ENCODE measurements at places on chromosomes 11 and 22.

DNA sequence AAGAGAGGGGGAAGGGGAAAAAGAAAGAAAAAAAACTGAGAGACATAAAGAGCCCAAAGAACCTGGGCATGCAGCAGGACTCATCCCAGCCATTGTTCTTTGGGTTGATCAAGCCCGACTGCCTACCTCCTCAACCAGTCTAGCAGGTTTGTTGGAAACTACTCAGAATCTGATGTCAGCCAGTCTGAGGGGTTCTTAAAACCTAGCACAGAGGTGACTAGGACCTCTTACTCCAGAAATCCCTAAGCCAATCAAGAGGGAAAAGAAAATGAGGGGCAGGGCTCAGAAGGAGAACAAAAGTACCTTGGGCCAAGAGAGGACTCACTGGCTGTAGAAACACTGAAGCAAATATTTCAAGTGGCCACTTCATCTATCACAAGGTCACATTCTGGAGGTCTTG, 228.0 kb downstream of the AASDHPPT start:
- no peak for DNase-seq

GRCh38 chr11:73974604-73975478, 7.8 kb downstream of the UCP2 start:
- DNase-seq, result peak; percentile 23

GRCh38 chr11:100735949-100736675, 49.0 kb downstream of the ARHGAP42 start:
- DNase-seq, result no peak

DNA sequence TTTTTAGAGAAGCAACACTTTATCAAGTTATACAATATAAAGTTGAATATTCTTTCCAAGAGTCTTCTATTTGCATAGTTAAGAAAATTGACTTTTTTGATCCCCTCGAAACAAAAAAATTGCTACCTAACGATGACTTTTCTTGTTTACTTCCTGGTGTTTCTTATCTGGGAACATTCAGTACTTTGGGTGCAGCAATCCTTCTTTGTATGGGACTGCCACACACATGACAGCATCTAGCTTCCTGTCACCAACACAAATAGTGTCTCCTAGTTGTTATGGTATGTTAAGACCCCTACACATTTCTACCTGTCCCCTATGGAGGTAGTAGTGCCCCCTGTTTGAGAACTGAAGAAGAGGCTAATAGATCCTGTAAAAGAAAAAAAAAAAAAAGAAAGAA, 841.7 kb upstream of the FAT3 start:
- DNase-seq, result no peak

DNA sequence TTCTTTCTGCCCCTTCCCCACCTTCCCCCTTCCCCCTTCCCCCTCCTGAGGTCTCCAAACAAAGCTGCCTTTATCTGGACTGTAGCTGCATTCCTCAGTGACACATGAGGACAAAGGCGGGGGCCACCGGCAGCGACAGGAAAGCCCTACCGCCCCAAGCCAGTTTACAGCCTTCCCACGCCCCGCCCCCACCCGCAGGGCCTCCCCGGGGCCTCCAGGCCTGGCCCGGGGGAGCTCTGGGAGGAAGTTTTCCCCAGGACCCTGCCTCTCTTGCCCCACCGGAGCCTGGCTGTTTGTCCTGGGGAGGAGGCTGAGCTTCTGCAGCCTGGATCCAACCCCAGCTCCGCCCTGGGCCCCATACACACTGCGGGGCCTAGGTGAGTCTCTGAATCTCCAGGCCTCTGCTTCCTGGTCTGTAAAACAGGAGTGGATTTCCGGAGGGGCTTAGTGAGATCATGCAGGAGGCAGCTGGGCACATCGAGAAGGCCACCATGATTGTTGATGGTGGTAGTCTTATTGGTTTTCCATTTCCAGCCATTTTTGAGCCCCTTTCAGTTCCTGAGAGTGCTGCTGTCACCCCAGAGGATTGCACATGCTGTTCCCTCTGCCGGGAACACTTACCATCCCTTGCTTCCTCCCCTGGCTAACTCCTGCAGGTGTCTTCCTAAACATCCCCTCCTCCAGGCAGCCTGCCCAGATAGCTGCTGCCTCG, 130.7 kb downstream of the MN1 start:
- no peak for DNase-seq

DNA sequence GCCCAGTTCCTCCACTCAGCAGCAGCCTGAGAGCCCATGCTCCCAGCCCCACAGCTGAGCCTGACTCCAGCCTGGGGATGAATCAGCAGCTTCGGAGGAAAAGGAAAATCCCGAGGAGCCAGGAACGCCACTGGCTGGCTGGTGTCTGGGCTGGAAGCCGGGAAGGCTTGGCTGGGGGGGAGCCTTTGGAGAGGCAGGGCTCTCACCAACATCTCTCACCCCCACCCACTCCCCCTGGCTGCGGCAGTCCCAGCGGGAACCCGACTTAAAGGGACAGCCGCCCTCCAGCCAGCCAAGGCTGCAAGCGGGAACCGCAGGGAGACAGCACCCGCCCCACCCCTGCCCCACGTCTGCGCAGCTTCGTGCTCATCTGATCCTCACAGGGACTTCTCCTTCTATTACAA, 28.4 kb downstream of the KIAA0930 start:
- DNase-seq, result no peak

DNA sequence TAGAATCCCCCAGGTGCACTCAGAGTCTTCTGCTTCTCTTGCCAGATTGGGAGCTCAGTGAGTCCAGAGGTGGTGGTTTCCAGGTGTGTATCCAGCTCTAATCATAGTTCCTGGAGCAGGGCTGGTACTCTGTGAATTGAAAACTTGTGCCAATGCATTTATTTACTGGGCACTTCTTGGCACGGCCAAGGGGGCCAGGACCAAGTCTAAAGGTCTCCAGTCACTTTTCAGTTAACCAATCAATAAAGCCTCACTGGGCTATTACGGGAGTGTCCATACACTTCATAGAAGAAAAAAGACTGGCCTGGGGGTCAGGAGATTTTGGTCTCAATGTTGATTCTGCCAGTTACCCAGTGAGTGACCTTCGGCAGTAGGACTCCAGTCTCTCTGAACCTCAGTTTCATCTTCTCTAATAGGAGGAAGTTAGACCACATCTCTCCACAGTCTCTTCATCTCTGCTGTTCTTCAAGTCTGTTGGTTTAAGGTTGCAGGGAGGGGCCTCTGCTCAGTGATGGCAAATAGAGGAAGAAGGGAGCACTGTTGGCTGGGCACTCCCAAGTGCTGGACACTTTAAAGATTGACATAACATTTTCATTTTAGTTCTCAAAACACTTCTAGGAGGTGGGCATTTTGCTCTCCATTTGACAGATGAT, 188.5 kb upstream of the E2F8 start:
- no peak for DNase-seq

- DNase-seq, result no peak
These were observed 22.8 kb downstream of the SERPIND1 start for GRCh38 chr22:20796731-20797130.

- peak; percentile 30 for DNase-seq
These were observed 782 bp downstream of the TMEM109 start for GRCh38 chr11:60914633-60915247.

GRCh38 chr11:73189723-73190556, 28.1 kb upstream of the P2RY2 start:
- DNase-seq, result no peak

- no peak for DNase-seq
These were observed 52.2 kb upstream of the CARS1 start for GRCh38 chr11:3109434-3109833.

- DNase-seq, result no peak
These were observed 5.0 kb downstream of the PHLDB1 start for GRCh38 chr11:118612378-118612777.

GRCh38 chr22:44385781-44386180, 73.0 kb upstream of the SHISAL1 start:
- DNase-seq, result no peak

GRCh38 chr22:38291201-38291777, 18.5 kb upstream of the TMEM184B start:
- DNase-seq, result no peak

DNA sequence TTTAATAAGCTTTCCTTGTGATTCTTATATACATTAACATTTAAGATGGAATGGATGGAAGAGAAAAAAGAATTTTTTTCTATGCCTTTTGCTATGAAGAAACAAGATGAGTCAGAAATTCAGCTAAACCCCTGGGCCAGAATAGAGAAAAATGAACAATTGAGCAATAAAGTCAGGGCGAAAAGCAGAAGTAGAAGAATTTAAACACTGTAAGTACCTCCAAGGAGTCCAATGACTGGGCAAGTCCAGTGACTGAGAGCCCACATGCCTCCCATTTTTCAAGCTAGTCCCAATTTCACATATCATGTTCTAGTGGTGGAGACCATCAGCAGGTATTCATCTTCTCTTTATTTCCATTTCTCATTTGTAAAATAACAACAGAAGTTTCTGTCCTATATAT, 18.6 kb upstream of the APLP2 start:
- no peak for DNase-seq

DNA sequence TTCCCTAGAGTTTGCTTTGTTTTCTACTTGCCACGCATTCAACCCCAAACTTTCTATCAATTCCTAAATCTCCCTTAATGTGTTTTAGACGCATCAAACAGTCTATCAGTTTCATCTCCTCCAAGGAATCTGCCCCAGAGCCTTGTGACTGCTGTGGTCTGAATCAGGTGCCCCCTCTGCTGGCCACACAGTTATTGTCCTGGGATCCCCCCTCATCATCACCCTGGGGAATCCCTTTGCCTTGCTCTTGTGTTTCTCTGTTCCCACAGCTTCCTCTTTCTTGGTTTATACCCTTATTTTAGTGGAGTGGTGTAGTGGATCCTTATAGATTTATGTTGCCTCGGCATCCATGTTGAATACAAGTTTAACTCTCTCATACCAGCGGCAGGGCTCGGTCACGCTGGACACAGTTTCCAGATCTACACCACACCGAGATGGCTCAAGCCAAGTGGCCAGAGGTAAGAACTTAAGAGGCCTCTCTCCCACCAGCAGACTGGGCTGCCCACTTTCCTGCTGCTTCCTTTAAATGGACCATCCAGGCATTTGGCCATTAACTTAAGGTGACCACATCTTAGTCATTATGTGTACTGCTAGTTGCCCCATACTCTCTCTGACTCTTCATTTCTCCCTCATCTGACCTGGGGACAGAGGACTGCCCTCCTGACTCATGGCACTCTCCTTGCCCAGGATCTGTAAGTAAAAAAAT, 8.2 kb downstream of the UPB1 start:
- peak; percentile 71 for DNase-seq

GRCh38 chr11:69101115-69101791, 52.5 kb downstream of the TPCN2 start:
- DNase-seq, result peak; percentile 78

- peak; percentile 64 for DNase-seq
These were observed 101.0 kb downstream of the GGTLC2 start for GRCh38 chr22:22745225-22746060.

- no peak for DNase-seq
These were observed 60.9 kb downstream of the SMIM38 start for GRCh38 chr11:69216647-69217051.

GRCh38 chr11:46064221-46064620, 57.0 kb downstream of the PHF21A start:
- no peak for DNase-seq

- DNase-seq, result no peak
These were observed 27.3 kb downstream of the MAFF start for GRCh38 chr22:38228873-38229740.

DNA sequence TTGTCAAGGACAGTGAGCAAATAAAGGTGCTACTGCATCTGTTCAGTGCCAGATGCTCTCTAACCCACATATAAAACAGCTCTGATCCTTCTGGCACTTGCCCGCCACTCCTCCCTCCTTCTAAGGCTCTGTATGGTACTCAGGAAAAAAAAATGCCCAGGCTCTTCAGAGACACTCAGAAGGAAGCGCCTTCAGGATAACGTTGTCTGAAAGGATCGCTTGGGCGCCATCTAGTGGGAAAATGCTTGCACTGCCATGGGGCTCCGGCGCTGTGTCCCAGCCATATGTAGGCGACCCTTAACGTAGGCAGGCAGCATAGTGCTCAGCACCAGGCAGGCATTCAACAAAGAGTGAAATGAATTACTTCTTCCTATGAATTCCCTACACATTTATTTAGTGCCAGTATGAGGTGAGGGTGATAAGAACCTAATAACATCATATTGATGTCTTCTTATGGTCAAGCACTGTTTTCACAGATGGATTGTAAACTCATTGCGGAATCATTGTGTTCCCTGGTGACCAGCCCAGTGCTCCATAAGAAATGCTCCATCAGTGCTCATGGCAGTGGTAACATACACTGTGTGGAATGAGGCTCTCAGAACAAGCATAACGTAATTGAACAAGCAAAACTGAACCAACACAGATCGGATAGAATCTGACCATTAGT, 39.6 kb downstream of the PAMR1 start:
- DNase-seq, result peak; percentile 61

- DNase-seq, result no peak
These were observed 30.4 kb downstream of the USH1C start for GRCh38 chr11:17513853-17514252.

- no peak for DNase-seq
These were observed 429 bp downstream of the SLC39A13 start for GRCh38 chr11:47408598-47409439.

GRCh38 chr11:61049859-61050258, 52.4 kb upstream of the CD5 start:
- DNase-seq, result no peak

DNA sequence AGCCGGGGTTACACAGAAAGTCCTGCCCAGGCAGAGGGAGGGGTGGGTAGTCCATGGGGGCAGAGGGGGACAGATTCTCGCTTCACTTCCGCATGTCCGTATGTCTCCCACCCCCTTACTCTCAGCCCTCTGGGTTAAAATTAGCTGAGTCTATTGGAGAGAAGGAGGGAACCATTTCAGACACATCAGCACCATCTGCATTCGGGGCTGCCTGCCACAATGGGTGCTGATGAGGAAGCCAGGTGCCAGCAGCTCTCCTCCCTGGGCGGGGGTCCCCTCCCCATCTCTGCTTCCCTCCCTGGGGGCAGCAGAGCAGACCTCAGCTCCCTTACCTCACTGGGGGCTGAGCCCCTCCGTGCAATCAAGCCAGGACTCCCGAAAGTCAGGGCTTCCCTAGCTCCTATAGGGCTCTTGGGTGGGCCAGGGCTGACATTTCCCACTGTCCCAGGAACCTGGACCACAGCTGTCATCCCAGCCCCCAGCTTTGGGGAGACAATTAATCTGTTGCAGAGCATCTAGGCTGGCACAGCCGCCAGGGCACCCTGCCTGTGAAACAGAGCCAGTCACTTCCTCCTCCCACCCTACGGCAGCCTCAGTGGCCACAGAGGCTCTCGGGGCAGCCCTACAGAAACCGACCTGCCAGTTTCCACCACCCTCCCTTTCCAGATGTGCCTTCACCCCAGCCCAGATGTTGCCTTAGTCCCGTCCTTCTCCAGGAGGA, 67.3 kb downstream of the PDE2A start:
- DNase-seq, result no peak

GRCh38 chr22:32951076-32951806, 106.9 kb downstream of the SYN3 start:
- DNase-seq, result no peak

GRCh38 chr11:90407350-90407749, 184.5 kb upstream of the CHORDC1 start:
- no peak for DNase-seq

DNA sequence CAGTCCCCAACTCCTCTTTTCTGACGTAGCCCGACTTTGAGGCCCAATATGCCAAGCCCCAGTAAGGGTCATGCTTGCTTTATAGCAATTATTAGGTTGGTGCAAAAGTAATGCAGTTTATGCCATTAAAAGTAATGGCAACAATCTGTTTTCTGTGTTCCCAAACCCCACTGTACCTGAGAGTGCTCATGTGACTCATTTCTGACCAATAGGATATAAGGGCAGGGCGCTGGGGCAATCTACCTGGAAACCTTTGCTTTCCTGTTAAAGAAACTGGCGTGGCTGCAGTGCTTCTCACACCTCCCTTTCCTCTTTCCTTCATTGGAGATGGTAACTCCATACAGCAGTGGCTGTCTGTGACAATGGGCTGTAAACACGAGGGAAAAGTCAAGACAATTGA, 78.9 kb upstream of the MPPED2 start:
- no peak for DNase-seq
